ENCODE measurements at places on chromosomes 1 and 21.

DNA sequence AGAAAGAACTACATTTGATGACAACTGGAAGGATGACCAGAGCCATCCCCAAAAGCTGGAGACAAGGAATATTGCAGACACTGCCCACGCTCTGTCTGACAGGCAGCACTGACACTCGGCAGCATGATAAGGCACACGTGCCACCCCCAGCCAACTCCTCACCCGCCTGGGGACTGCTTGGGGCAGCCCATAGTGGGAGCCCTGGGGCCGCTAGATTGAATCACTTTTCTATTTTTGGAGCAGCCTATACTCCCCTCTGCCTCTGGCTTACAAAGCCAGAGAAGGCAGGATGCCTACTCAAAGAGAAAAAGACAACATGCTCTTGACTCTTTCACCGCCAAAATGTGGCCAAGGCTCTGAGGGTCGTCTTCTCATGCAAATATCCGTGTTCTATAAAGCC lies 1.3 kb downstream of the SMG5 start:
- DNase-seq: peak; percentile 42

GRCh38 chr1:189607477-189608096 lies 870.1 kb downstream of the BRINP3 start:
- DNase-seq: no peak

GRCh38 chr1:99680270-99680669 lies 34.4 kb downstream of the PALMD start:
- no peak for DNase-seq

- DNase-seq: no peak
Measured at GRCh38 chr1:171160211-171160610, 24.9 kb upstream of the FMO2 start.

DNA sequence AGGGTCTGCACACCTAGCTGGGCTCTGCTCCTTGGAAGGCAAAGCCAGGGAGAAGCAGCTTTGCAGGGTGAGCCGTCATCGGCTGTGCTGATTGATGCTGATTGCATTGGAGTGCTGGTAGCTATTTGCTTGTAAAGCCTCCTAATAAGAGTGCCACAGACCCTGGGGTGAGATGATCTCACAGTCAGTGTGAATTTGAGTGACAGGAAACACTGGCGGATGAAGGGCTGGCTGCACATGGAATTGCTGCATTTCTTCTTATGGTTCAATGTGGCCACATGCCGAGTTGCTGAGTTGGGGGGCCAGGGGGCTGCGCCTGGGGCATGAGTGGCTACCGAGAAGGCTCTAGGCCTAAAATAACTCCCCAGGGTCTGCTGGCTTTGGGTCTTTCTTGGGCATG lies 138.2 kb upstream of the CACNA1E start:
- no peak for DNase-seq

DNA sequence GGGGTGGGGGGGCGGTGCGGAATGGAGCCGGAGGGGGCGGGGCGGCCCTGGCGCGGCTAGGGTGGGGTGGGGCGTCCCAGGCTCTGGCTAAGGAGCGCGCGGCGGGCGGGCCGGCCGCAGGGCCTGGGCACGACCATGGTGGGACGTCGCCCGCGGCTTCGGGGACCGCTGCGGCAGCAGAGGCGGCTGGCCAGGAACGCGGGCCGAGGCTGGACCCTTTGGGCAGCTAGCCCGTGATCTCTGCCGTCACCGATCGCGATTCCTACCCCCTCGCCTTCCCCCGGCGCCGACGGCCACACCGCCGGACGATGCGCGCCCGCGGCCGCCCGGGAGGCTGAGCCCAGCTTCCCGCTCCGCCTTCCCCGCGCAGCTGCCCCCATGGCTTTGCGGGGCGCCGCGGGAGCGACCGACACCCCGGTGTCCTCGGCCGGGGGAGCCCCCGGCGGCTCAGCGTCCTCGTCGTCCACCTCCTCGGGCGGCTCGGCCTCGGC lies at the start of gene MAP3K21:
MAP3K21 (plus strand) TSS at position 74 of the 491 bp plus-strand sequence; CDS start at position 379, 305 bp downstream.
- DNase-seq: no peak

GRCh38 chr1:90502696-90503095 lies 214.4 kb downstream of the BARHL2 start:
- DNase-seq: no peak

DNA sequence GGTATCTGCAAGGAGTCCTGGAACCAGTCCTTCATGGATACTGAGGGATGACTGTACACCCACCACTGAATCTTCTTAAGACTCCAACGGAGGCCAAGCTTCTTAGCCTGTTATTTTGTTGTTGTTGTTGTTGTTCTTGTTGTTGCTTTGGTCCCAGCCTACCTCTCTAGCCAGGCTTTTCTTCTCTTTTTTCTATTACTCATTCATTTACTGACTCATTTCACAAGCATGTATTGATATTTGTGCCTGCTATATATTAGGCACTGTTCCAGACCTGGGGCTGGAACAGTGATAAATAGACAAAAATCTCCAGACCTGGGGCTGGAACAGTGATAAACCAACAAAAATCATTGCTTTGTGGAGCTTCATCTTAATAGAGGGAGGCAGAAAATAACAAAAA lies 20.4 kb downstream of the CENPF start:
- DNase-seq: no peak

GRCh38 chr1:53956308-53957168 lies 10.4 kb downstream of the LRRC42 start:
- DNase-seq: no peak

DNA sequence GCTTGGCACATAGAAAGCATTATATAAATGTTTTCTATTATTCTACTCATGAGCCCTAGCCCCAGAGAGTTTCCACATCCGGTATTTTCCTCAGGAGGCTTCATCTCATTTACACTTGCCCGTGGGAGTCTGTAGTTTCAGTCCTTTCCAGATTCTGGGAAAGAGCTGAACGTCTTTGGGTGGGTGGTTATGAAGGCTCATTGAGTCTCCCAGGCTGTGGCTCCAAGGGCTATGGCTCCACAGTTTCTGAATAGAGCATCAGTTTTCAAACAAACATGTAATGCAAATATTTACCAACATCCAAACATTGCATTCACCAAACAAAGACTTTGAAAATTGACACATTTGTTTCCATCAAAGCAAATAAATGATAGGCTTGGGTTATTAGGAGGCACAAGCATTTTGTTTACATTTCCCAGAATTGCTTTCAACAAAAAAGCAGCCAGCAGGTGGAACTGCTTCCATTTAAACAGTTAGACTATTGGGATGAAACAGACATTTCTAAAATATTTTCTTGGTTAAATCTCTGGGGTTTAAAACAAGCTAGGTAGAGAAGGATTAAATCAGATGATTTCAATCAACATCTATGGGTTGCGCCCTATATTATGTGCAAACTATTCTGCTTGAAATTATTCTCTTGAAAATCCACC lies 1.3 kb upstream of the LEMD1 start:
- DNase-seq: no peak

DNA sequence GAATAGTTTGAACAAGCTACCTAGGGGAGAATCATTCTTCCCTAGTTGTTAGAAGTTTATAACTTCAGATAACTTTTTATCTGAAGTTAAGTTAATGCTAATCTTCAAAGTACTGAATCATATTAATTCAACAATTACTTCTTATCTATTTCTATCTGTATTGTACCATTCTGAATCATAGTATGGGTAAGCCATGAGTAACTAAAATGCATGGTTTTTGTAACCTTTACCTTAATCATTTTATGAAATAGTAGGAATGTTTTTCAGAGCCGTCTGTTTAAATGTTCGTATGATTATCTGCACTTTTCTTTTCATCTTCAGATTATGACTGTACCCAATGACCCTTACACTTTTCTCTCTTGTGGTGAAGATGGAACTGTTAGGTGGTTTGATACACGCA lies 50.3 kb upstream of the MPC2 start:
- DNase-seq: no peak

- DNase-seq: no peak
Measured at GRCh38 chr1:49294539-49294938, 517.8 kb upstream of the BEND5 start.

GRCh38 chr1:209797978-209798639 lies 7.8 kb downstream of the IRF6 start:
- DNase-seq: no peak

GRCh38 chr1:53324728-53325297 lies 3.1 kb downstream of the LRP8 start:
- no peak for DNase-seq

DNA sequence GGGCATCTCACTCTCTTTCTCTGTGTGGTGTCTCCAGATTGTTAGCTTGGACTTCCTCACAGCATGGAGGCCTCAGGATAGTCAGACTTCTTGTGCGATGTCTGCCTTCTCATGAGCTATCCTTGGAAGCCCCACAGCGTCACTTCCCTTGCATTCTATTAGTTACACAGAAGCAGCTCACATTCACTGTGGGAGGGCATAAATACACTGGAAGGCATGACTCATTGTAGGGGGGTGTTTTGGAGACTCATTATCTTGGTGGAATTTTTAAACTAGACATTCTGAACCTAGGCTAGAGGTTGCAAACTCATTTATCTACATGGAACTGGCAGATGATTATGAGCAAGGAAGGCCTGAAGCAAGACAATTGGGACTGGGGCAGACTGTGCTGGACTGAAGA lies 21.4 kb upstream of the FASLG start:
- DNase-seq: no peak

DNA sequence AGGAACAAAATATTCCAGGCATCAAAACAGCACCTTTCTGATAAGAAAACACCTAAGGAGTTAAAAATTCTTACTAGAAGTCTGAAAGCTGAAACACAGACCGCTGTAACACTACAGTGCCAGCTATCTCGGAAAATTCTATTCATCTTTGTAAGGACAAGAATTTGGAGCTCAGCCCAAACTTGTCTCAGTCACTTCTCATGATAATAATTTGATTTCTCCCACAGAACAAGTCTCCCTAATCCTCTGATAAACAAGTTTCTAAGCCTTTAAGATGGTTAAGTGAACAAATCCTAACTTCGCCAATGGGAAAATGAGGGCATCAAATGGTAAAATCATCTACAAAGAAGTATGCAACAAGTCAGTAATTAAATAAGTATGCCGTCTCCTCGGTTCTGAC lies 59.9 kb downstream of the SIPA1L2 start:
- DNase-seq: no peak

- no peak for DNase-seq
Measured at GRCh38 chr1:22398656-22399420, 52.8 kb upstream of the ZBTB40 start.

DNA sequence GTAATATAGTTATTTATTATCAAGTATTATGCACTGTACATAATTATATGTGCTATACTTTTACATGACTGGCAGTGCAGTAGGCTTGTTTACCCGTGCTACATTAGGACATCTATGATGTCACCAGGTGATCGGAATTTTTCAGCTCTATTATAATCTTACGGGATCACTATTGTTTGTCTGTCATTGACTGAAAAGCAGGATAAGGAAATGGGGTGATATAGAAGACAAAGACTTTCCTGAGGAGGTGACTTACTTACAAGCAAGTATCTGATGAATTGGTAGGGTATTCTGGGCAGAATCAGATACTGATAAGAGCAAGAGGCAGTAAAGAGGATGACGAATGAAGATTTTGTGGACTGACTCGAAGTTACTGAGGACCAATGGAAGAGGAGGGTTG lies 65.3 kb upstream of the CNN3 start:
- DNase-seq: no peak

GRCh38 chr1:229129301-229130027 lies 141.4 kb upstream of the RAB4A start:
- DNase-seq: peak; percentile 14

GRCh38 chr21:37200641-37201480 lies 66.3 kb downstream of the VPS26C start:
- DNase-seq: no peak

GRCh38 chr1:182716740-182717720 lies 32.6 kb upstream of the RGS8 start:
- DNase-seq: peak; percentile 6

DNA sequence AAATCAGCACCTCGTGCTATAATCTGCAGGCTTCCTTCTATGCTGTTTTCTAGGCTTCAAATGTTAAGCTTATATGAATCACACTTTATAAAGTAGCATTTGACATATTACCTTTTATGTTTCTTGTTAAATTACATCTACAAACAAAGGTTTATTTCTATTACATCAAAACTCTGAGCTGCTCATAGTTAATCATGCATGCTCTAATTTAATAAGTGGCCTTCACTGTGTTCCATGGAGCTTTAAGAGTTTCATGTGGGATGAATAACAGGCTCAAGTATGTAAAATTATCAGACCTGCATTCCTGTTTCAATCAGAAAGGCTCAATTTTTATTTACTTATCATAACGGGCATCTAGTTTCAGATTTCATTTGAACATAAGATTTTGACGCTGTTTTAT lies 13.0 kb downstream of the SLC19A2 start:
- DNase-seq: no peak

GRCh38 chr1:112439592-112439991 lies 43.6 kb downstream of the CTTNBP2NL start:
- no peak for DNase-seq

DNA sequence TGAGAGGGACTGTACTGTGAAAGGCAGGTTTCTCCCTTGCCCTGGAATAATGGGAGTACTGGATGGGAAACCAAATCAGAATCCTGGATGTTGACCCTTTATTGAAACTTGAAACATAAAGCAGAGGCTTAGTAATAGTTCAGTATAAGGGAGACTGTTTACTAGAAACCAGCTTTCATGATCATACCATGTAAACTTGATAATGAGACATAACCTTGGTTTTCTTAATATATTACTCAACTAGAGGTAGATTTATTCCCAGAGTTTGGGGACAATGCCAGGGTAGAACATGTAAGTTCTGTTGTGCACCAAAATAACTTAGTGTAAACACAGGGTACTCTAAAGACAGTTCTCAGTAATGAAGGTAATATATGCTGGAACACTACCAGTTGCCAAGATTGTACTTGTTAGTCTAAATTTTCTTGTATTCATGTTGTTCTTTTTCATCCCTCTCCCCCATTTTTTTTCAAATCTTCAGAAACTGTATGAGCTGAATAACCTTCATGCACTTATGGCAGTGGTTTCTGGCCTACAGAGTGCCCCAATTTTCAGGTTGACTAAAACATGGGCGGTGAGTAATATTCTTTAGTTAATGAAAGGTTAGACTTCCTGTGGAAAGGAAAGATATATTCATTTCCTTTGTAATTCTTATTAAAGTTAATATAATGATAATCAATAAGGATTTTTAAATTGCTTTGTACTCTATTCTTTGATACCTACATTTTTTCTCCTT lies 49.6 kb downstream of the ANGPTL1 start:
- no peak for DNase-seq

GRCh38 chr21:31710586-31710985 lies 21.3 kb downstream of the SCAF4 start:
- DNase-seq: no peak

DNA sequence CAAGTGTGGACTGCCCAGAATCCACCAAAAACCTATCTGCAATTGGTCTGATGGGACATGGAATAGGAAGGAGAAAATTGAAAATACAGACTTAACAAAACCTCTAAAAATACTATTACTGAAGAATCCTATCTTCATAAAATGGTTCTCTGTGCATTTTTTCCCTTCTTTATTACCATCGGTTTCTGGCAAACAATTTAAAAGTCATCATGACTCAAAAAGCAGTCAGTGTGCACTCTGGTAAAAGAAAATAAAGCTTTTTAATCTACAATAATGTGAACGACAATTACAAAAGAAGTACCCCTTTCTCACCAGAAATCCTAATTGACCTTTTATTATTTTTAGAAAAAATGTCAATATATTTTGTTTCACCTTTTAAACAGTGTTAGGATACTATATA lies 186.3 kb downstream of the TPR start:
- DNase-seq: no peak

Measured in B cell (primary cell).